ENCODE measurements at places on chromosomes 1 and 21. TPM values are rescaled to one million over a fixed set of nuclear protein-coding genes. Genes with fewer than 3 reads are reported as not detected.

SOAT1 gene
- total RNA-seq = 34.9 TPM

SLC6A17 gene
- total RNA-seq = 5.3 TPM

PTGFR gene
- not detected for total RNA-seq

CAPZA1 gene
- total RNA-seq = 70.9 TPM

Data from A549 treated with dexamethasone at 1 μM for 4 hours (cell line).